ENCODE measurements at places on chromosomes 5 and 9.

DNA sequence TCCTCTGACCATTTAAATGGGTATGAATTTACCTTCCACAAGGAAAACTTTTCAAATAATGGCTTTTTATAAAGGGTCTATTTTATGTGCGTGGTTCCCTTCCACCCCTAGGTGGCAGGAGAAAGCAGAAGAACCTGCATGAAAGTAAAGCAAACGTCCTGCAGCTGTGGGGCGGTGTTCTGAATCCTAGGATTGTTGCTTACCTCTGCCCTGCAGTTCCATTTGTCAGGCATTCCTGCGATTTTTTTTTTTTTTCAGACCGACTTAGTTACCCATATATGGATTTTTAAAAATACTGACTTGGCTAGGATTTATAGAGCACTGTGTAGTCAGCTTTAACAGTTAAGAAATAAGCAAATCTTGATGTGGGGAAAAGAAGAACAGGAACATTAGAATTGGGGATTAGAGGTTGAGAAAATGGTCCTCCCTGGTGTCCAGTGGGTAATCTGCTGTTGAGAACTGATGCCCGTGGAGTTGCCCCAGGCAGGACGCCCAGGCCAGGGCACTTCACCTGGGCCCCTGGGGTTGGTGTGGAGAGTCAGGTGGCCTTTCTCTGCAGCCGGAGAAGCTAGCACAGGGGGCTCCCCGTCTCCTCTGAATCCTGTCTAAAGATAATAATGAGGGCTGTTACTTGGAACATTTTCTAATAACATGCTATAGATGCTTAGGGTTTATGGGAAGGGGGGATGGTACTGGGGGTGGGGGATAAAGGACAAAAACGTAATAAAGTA lies 30.4 kb upstream of the LTC4S start:
- peak; percentile 81 for DNase-seq

- DNase-seq = peak; percentile 68
Observed at GRCh38 chr9:136399176-136400037, 563 bp downstream of the SNAPC4 start.

- DNase-seq = no peak
Observed at GRCh38 chr5:7781899-7782298, 69.0 kb downstream of the CFAP90 start.

DNA sequence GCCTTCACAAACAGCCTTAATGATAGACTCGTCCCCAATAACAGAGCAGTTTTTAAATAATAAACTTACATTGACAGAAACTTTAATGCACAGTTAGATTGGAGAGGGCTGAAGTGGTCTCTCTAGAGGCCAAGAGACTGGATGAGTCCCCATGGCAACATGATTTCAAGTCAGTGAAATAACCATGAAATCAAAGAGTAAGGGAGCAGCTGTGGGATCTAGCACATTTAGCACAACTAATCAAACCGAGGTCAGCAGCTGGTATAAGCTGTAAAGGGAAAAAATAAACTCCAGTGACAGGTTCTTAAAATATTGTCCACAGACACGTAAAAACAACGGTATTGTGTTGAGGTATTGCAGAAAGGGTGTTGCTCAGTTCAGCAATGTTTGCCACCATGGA lies 916.6 kb downstream of the DNAH5 start:
- DNase-seq = no peak

DNA sequence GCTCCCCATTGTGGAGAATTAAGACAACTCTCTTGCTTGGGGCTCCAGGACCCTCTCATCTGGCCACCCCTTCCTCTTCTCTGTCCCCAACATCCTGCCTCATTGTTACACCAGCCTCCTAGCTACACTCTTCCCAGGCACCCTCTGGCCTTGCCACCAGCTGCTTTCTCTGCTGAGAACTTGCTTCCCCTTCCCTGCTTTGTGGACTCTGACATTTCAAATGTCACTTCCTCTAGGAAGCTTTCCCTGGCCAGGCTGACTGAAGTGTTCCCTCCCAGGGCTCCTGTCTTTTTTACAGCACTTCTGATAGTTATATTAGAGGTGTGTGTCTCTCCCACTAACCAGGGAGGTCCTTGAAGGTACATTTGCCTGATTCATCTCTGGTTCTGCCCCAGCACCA lies 194.0 kb upstream of the KLF4 start:
- no peak for DNase-seq

DNA sequence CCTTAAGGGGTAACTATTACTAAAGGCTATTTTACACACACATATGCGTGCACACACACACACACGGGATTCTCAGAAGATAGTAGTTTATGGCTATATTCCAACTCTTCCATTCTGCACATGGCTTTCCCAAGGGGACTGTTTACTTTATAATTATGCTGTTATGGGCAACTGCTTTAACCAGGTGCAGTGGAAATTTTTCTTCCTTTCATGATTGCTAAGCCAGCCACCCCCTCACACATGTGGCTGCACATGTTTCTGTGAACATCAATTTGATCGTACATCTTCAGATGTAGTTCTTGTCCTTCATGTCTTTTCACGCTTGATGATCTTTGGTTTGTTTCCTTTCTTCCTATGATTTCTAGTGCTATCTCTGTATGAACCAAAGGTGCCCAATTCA lies 37.0 kb downstream of the MRPS30 start:
- no peak for DNase-seq

- DNase-seq = no peak
Observed at GRCh38 chr5:115818821-115819220, 2.4 kb upstream of the CDO1 start.

- DNase-seq = no peak
Observed at GRCh38 chr9:70298245-70298771, 39.5 kb downstream of the SMC5 start.

GRCh38 chr5:171680485-171680884 lies 105.1 kb upstream of the SMIM23 start:
- DNase-seq = no peak

DNA sequence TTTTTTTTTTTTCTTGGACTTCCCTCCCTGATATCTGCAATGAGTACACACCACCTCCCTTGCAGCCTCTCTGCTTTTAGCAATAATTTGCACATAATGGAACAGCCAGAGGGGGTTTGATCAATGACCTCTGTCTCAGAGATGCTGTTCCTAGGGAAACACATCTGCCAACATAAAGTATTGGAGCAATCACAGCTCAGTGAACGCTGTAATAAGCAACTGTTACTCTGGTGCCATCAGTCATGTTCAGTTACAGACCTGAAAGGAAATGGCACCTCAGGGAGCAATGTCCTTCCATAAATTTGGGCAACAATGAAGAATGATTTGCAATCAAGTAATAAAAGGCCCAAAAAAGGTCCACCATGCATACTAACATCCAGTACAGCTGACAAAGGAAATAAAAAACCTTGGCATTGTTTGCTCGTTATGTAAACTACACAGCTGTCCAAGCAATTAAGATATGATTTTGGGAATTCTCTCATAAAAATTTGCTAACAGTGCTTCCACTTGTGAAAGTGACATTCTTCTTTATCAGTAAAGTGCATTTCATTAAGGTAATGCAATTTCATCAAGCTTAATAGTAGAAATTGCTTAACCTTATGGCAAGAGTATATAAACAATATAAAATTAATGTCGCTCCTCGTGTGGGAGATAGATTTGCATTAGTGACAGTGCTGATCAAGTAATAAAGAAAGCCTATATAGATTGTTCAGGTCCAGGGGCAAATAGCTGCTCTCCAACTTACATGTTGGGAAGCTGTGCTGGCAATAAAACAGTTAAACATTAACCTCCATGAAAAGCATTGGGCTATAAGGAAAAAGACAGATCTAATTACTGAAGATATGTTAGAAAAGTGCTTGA lies 167.8 kb downstream of the RASEF start:
- DNase-seq = no peak

DNA sequence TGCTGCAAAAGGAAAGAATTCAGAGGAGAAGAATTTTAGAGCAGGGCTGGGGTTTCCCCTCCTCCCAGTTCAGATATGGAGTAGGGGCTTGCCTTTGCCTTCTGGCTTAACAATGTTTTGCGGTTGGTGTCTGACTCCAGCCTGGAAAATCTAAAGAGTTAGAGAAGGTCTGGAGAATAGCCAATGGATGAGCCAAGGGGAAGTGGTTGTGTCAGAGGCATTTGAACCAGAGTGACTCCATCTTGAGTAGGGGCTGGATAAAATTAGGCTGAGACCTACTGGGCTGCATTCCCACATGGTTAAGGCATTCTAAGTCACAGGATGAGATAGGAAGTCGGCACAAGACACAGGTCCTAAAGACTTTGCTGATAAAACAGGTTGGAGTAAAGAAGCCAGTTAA lies 133.7 kb downstream of the DIRAS2 start:
- DNase-seq = no peak

DNA sequence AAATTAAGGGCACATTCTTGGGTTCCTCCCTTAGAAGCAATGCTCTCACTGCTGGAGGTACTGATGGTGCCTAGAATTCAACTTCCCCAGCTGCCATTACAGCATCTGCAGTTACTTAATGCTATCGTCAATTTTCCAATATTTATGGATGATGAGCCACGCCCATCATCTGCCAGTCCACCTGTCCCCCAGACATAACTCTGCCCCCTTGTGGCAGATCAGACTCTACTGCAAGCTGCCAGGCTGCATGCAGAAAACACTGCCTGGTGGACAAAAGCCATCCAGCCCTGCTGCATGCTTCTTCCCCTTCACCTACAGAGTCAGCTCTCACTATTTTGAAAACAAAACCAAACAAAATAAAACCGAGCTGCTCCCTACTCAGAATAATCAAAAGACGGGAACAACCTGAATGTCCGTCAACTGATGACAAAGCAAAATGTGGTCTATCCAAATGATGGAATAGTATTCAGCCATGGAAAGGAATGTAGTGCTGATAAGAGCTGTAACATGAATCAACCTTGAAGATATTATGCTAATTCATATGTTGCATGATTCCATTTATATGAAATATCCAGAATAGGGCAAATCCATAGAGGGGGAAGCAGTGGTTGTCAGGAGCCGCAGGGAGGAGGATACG lies 66.4 kb downstream of the RETREG1 start:
- peak; percentile 51 for DNase-seq

Measured in common myeloid progenitor, CD34-positive (primary cell).